ENCODE measurements at places on chromosomes 2 and 18.

- DNase-seq = peak; percentile 27
Measured at GRCh38 chr18:7174344-7175095, 56.4 kb upstream of the LRRC30 start.

DNA sequence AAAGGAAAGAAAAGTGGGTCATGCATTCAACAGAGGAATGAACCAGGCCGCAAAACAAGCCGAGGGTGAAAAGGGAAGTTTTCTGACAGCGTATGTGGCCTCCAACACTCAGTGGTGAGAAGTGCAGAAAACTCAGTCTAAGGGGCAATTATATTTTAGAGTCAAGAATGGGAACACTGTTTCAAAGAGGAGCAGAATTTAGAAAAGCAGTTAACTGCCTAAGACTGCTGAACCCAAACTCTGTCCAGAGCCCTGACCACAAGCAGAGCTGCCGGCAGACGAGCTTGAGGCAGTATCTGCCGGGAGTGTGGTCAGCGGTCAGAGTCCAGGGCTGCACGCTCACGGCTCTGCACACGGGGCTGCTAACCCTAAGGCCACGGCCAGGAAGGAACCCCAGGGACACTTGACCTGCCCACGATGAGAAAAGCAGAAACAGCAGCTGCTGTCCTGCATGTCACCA, 347.0 kb upstream of the ID2 start:
- DNase-seq = no peak

GRCh38 chr2:234368861-234369261, 128.0 kb downstream of the ARL4C start:
- DNase-seq = peak; percentile 73

GRCh38 chr2:120908314-120908975, 172.8 kb downstream of the GLI2 start:
- no peak for DNase-seq

DNA sequence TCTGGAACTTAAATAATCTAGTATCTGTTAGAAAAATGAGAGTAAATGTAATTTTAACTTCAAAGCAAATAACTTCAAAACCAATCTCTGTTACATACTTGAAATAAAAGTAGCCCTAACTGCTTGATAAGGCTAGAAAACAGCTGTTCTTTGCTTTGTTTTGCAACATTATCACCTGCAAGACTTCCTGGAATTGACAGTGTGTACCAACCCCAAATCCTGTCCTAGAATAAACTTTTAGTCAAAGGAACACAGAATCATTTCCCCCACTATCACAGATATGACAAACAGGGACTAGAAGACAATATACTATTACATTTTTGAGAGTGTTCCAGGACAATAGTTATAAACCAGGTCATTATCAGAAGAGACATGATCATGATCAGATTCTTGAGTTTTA, 105.3 kb upstream of the PGAP1 start:
- no peak for DNase-seq
